NCI-H1092 treated with DMSO at 0.1 percent for 48 hours (cell line): ENCODE measurements at places on chromosomes 7 and 10.

DNA sequence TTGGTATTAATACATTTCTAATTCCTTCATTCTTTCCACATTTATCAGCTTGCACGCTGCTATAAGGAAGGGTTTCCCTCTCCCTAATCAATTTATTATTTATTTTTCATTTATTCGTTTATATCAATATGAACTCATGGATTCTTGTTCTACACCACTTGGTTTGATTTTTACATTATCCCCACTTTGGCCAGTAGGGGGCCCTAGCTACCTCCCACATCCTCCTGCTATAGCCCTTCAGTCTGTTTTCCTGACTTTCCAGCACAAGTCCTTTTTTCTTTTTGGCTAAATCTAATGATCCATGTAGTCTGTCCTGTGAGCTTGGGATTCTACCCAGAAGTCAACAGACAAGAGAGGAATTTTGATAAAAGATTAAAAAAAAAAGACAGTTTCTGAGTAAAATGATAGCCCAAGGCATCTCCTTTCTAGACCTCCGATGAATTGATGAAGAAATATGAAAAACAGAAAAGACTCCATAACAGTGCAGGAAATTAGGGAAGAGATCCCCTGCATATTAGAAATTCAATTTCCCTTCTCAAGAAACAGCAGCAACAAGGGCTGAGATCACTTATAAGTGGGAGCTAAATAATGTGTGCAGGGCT is 47.7 kb downstream of the LYZL2 start:
- peak; percentile 31 for DNase-seq

GRCh38 chr7:151397026-151397425 is 12.8 kb downstream of the WDR86 start:
- DNase-seq: no peak

DNA sequence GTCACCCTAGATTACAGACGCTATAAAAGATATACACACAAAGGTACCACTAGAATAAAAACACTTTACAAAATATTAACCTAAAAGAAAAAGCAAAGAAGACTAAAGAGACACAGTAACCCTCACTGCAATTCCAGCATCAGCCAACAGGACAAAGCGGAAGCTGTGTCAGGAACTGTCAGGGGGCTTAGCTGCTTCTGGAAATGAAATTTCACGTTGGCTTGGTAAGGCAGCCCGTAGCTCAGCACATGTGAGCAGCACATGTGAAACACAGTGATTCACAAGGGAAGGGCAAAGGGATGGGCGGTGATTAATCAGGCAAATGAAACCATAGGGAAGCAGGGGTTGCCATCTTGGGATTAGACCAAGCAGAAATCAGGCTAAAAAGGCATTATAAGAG is 195.4 kb downstream of the MGMT start:
- DNase-seq: no peak

GRCh38 chr7:54541669-54542625 is at the start of gene VSTM2A:
TSS of gene VSTM2A (plus strand) at chr7:54542375. CDS start at chr7:54542731, 356 bp downstream.
- peak; percentile 81 for DNase-seq

DNA sequence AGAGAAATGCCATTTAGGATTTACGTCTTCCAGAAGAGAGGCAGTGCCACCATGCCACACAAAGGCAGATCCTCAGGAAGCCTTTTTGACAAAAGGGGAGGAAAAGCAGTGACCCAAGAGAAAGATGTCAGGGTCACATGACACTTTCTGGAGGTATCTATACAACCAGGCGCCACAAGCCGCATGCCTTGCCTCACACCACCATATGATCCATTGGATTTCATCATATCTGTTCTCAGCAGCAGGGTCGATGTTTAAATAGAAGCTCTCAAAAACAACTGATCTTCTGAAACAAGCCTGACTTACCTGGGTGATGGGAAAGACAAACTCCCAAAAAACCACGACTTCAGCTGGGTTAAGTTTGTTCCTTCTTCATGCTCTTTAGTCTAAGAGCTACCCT is 52.5 kb upstream of the UNC5B start:
- no peak for DNase-seq

- DNase-seq: no peak
Measured at GRCh38 chr7:1867370-1868260, 197.5 kb downstream of the ELFN1 start.

DNA sequence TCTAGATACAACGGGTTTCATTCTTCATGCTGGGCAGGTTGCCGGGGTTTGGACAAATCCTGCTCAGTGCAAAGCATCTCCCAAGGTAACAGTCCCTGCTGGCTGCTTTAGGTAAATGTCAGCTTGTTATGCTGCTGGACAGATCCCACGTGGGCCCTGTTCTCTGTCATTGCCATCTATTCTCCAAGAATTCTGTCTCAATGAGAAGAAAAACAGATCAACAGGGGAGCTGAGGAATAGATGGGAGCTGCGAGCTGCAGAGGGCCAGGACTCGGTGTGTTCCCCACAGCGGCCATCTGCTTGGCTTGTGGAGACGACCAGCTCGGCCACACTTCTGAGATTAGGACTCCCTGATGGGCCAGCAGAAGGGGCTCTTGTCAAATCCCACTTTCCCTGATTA is 235.2 kb downstream of the DPP6 start:
- DNase-seq: no peak

DNA sequence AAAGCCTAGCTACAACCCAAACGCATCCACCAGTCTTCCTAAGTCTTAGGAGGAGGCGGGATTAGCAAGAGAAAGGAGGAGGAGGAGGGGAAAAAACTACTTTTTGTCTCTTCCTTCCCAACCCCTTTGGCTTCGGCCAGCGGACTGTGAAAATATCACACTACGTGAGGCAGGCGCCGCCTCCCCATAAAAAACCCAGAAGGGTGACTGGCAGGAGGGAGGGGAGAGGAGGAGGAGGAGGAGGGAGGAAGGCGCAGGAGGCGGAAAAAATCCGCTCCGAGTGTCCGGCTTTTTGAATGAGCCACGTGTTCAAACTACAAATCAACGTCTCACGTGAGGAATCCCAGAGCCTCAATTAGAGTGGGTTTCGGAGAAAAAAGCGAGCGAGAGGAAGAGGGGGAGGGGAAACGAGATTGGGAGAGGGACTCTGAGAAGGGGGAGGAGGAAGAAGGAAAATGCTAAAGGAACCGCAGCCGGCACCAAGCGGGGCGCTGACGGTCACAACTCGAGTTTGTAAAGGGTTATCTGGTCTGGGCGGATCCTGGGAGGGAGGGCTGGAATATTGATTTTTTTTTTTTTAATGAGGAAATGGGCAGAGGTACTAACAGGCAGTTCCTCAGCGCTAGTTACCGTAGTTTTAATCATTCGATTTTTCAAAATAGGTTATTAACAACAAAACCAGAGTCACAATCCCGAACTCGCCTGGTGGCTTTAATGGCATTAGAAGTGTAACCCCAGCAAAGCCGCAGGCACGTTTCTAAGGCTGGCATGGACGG is at the start of gene IGF2BP3:
Gene IGF2BP3 (minus strand): TSS at position 162 of the 776 bp plus-strand sequence. CDS start 381 bp downstream, outside the sequence.
- DNase-seq: peak; percentile 96

DNA sequence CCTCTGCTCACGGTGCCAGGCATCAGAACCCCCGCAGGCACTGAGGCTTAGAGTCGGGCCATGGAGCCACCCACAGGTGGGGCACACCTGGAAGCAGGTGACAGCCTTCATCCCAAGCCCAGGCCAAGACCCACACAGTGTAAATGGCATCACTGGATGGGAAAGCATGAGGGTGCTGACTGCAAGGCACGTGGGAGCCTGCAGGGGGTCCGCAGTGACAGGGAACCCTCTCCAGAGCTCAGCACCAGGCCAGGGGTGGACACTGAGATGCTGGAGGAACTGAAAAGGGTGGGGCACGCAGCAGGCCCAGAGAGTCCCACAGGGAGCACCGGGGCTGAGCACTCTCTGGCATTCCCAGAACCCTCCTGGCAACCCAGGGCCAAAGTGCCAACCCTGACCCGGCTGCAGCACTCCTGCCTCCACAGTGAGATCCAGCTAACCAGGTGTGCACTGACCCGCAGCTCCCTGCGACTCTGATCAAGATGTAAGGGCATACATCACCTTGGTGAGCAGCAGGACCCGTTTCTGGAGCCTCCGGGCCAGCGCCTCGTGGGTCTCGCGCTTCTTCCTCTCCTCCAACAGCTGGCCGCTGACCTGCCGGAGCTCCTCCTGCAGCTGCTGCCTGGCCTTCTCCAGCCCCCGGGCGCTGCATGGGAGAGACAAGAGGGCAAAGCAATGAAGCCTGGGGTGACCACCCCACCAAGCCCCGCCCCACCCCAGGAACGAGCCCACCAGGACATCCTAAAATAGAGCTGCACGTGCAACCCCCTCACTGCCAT is 163.9 kb downstream of the MAD1L1 start:
- DNase-seq: no peak
